ENCODE measurements at places on chromosomes 4 and X.

- no peak for DNase-seq
Measured at GRCh38 chrX:110044346-110045249, 41.7 kb downstream of the TMEM164 start.

DNA sequence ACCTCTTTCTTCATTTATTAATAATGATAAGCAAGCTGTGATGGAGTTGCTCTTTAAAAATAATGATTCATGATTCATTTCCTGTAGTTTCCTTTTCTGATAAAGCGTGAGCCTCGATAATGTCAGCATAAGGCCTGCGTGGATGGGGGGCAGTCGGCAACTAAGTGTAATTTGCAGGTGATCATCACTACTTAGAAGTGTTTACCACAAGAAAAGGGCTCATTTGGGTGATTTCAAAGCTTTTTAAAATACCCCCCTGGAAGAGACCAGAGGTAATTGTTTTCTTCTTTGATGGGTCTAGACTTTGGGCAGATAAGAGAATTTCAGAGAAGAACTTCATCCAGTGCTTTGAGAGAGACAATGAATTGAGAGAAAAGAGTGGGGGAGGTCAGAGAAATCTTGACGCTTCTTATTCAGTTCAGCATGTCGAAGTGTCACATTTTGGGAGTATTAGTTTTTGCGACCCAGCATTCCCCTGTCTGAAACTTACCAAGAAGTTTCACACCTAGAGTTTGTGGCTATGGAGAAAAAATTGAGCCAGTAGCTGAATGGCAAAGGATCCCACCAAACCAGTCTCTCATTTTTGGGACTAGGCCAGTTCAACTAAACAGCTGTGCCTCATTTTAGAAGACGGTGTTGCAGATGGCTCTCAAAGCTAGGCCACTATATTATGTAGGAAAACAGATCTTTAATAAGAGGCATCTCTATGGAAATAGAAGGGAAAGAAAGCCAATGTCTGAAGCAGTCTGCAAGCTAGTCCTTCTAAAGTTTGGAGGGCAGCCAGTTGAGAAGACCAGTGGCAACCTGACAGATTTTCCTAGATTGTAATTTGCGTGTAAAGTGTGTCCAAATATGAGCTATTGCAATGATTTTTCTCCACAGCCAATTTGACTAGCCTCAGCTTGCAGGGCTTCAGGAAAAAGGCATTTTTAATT lies 171.0 kb upstream of the PPP1R2C start:
- DNase-seq: no peak

- no peak for DNase-seq
Measured at GRCh38 chr4:129092631-129093190, 628 bp downstream of the SCLT1 start.

DNA sequence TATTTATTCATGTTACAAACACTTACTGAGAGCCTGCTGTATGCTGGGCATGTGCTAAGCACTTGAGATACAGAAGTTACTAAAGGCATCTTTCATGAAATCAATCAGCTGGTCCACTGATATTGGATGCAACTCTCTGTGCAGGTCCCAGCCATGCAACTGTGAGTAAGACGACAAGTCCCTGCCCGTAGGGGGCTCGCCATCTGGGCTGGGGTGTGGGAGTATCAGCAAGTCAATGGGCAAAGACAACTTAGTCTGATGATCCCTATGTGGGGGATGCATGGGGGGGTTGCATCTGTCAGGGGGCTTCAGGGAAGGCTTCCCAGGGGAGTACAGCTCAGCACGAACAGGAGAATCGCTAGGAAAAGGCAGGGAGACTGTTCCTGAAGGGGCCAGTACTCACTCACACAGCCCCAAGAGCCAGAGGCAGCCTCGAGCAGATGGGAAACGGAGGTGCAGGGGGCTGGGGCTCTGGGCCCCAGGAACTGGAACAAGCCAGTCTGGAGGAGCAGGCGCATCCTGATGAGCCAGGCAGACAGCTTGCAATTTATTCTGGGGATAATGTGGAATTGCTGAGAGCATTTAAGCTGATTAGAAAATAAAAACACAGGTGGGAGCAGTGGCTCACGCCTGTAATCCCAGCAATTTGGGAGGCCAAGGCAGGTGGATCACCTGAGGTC lies 40.2 kb downstream of the CRMP1 start:
- DNase-seq: no peak

- DNase-seq: no peak
Measured at GRCh38 chrX:23374291-23374690, 39.6 kb downstream of the PTCHD1 start.

DNA sequence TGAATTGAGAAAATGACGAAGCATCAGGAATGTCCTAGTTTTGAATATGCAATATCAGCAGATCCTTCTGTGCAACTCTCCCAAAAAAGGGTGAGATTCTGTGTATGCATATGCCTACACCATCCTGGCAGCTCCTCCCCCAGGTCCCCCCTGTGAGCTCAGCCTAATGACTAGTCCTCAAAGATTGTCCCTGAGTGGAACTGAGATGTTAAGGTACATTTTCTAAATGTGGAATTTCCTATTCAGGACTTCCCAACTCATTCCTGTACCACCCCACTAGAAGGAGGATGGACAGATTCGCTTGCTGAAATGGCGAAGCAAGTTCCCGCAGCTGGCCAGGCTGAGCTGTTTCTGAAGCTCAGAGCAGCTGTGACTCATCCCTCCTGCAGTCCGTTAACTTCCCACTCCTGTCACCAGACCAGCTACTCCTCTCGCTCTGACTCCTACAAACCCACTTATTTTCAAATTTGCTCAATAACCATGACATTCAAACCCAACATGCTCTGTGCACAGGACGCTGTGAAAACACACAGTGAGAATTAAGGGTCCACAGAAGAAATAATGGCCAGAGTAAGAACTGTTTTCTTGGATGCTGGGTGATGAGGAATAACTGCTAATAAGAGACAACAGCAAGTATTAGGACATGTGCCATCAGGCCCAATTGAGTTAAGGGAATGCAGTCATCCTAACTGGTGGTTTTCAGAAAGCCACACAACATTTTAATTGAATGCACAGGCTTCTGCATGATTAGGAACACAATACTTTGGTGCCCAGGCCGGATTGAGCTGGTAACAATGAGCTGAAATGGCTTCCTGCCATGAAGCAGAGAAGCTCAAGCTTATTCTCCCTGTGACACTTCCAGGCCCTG lies 40.0 kb upstream of the IRF2 start:
- no peak for DNase-seq

DNA sequence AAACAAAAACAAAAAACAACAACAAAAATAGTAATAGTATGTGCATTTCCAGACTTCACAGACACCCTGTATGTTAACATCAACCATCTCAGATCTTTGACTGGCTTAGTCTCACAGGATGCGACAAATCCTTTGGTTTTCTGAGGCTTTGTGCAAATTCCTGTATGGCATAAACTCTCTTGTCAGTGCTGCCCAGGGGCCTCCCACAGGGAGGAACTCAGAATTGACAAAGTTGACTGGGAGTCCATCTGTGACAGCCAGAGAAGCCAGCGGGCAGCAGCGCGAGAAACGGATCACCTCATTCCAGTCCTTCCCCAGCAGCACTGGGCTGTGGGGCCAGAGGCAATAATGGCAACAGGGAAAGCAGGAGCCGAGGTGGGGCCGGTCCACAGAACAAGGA lies 19.1 kb upstream of the DDX3X start:
- DNase-seq: no peak

- DNase-seq: no peak
Measured at GRCh38 chrX:2817036-2817435, 11.7 kb upstream of the GYG2 start.

DNA sequence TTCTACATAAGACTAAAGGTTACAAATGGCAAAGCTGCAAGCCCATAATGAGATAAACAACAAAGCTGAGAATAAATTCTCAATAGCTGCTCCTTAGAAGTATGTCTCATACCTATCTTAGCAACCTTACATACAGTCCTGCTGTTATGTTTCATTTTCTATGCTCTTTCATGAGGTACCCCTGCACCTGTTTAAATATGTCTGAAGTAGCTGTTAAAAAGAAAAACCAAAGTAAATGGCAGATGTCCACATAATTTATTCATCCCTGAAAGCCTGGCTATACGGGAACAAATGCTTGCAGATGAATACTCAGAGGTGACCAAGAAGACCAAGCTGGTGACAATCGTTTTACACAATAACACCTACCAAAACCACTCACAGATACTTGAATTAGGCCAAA lies 22.5 kb downstream of the PPA2 start:
- DNase-seq: no peak

GRCh38 chr4:29046781-29047180 lies 1673.4 kb upstream of the PCDH7 start:
- DNase-seq: no peak

- no peak for DNase-seq
Measured at GRCh38 chrX:152907084-152907651, 9.3 kb downstream of the ZNF185 start.

DNA sequence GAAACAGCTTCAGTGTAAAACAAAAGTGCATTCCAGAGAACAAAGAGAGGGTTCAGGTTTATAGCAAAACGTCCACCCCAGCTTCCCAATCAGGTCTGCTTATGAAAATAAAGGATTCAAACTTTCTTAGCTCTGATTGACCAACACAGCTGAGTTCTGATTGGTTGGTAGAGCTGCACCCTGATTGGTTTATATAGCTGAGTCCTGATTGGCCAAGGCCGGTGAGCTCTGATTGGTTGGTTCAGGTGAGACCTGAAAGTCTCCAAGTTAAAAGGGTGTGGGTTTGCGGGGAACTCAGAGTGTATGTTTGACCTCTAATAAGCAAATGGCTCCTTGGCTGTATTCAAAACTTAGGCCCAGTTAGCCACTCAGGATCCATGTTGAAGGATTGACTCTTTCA lies 20.9 kb downstream of the CLRN2 start:
- DNase-seq: no peak

- DNase-seq: no peak
Measured at GRCh38 chr4:75710246-75710645, 14.1 kb upstream of the USO1 start.

GRCh38 chr4:108651014-108651791 lies 804 bp downstream of the OSTC start:
- no peak for DNase-seq

DNA sequence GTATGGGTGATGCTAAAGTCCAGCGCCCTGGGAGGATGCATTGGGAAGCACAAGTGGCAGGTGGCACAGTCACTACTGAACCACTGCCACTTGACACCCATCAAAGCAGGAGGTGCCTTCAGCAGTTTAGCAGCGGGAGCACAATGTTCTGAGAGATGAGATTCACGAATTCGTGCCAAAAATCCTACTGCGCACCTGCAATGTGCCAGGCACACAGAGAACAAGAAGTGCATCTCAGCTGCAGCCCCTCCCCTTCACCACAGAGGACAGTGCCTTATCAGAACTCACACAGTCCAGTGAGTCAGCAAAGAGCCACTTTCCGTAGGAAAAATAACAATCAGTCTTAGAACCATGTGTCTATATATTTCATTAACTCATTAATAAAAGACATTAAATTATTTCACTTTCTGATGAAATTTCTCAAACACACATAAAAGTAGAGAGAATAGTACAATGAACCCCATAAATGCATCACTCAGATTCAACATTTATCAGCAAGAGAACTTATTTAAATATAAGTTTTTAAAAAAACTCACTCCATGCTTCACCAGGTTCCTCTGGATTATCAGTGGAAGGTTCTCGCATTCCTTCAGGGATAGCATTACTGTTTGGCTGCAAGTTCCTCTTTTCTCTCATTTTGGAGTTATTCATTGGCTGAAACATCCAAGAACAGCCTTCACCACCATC lies 47.0 kb downstream of the BEND2 start:
- DNase-seq: peak; percentile 74

DNA sequence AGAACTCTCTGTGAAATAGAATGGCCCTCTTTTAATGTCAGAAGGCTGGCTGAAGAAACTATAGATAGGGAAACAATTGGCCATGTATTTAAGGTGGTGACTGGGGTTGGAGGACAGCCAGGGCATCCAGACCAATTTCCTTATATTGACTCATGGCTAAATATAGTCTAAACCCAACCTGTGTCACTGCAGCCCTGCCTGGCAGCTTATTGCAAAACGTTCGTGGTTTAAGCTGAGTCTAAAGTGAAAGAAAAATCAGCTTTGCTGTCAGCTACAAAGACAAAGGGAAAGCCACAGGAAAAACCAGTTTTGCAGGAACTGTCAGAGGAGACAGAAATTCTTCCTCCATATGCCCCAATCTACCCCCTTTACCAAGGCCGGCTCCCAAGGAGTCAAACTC lies 902.8 kb upstream of the NDST4 start:
- no peak for DNase-seq

DNA sequence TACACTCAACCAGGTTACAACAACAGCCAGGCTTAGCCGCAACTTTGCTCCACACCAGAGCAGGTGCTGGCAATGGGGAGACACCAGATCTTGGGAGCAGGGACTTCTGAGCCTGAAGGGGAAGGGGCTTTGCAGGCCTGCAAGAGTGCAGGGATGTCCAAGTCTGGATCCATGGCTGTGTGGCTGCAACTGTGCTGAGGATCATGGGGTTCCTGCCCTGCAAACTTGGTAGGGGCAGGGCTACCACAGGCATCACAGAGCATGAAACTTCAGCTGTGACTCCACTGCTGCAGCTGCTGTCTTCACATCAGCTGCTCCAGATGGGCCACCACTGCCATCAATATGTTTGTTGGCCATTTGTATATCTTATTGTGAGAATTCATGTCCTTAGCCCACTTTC lies 340.4 kb downstream of the FSTL5 start:
- no peak for DNase-seq

- no peak for DNase-seq
Measured at GRCh38 chrX:123851079-123851478, 8.8 kb upstream of the XIAP start.

DNA sequence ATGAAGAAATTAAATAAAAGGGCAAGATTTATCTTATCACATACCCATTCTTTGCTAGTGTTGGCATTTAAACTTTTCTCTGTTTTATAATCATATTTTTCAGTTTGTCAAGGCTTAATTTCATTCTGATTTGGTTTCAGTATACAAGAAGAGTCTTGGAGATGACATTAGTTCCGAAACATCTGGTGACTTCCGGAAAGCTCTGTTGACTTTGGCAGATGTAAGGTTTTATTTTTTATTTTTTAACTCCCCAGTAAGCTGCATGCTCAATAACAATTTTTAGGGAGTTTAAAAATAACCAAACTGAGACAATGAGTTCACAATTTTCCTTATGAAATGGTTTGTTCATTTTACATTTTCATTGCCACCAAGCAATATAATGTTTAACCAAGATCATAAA lies 39.8 kb downstream of the ANXA3 start:
- DNase-seq: no peak

DNA sequence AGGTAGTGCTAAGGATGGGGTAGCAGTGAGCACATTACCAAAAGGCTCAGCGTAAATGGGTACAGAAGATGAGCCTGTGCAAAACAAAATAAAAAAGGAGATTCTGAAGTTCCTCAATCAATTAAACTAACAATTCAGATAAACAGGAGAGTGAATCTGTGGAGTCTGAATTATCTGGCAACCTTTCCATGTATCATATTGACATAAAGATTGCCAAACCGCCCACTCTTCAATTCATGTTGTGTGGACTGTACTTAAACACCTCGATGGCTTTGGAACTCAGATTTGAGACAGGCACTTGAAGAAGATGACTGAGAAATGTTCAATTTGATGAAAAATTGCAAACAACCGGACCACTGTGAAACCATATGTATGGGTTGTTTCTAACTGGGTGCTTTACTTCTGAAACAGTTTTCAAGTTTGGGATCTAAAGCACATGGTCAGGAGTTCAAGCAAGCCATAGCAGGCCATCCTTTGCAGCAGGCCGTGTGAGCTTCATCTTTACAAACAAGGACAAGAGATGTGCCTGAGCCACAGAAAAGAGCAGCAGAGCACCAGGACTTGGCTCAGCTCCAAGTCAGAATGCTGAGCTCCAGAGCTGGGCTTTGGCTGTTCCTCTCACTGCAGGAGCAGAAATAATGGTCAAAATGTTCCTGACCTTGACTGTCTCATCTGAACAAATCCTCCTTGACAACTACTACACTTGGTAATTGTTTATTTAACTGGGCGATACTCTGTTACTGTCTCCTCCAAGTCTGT lies 108.1 kb downstream of the MGST2 start:
- DNase-seq: no peak

Data from NCI-H2081 (cell line).